ENCODE measurements at places on chromosomes 6 and 20. TPM values are rescaled to one million over a fixed set of nuclear protein-coding genes. Genes with fewer than 3 reads are reported as not detected.

- DNase-seq: no peak
Measured at GRCh38 chr6:37435816-37436215, 2.8 kb downstream of the CMTR1 start.

DNA sequence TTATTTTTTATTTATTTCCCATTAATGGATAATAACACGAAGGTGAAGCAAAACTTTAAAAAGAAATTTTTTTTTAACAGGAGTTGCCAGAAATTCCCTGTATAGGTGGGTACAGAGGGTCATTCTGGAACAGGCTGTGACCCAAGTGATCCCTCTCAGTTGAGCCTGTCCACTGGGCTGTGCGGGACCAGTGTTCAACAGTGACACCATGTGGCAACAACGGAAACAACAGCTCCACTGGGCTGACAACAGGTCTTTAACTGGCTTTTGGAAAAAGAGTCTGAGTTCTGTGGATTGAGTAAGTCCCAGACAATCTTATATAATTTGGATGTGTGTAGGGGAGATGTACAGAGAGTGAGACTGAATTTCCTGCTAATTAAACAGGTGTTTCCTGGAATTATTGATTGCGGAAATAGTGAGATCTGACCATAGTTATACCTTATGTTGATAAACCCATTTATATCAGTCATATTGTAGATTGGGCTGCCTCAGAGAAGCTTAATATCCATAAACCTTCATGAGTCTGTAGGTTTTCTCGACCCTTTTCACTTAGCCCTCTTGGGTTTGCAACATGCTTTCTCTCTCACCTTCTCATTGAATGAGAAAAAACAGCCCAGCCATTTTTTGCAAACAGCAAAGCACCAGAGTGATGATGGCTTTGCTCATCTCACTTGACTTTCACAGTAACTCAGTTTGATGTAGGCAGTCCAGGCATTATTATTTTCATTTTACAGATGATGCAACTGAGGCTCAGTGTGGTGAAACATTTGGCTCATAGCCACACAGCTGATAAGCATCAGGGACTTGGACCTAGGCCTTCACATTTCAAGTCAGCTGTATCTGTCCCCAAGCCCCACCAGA lies 17.5 kb downstream of the KIAA1755 start:
- DNase-seq: no peak

DNA sequence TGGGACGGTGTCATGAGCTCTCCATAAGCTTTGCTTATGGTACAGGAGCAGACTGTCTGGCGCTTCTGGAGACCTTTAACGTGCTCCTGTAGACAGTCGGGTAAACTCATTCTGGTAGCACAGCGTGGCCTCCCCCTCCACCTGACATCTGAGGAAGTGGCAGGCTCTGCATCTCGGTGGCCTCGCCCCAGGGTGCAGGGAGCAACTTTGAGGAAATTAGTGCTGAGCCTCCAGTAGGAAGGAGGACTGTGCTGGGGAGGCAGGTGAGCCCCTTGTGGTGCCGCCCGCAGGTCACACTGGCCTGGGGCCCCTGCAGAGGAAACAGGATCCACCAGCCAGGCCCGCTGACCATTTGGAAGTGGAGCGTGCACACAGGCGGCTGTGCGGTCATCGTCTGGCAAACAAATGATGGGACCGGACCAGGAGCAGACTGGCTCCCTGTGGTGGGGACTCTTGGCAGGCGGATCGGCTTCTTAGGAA lies 57.9 kb downstream of the SYNJ2 start:
- peak; percentile 91 for DNase-seq

DNA sequence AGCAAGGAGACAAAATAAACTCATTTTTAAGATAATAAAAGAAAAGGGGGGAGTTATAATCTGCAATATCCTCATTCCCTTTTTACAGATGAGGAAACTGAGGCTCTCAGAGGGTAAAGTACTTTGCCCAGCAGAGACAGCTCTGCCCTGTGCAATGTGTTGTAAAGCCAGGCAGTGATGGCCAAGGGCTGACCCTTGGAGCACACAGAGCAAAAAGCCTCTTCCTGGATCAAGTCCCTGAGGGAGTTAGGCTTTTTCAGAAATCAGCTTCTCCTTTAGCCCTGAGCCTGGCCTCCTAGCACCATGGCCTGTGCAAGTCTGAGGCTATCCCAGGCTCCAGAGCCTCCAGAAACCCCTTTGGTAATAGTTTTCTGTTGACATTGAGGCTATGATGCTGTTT lies 234.8 kb downstream of the PHACTR1 start:
- DNase-seq: no peak

GRCh38 chr6:1851681-1852456 lies 242.2 kb downstream of the FOXC1 start:
- no peak for DNase-seq

DNA sequence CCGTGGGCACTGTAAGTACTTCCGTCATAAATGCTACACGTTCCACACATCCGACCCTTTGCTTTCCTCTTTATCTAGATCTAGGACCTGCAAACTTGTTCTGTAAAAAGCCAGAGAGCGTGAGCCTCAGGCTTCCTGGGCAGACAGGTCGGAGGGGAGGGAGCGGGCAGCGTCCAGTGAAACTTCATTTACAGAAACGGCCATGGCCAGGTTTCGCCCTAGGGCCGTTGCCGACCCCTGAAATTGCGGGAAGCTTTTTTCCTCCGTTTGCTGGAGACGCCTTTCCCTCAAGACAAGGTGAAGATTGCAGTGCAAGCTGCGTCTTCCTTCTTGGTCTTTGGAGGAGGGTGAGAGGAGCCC lies 155.4 kb downstream of the DLL1 start:
- DNase-seq: no peak

DNA sequence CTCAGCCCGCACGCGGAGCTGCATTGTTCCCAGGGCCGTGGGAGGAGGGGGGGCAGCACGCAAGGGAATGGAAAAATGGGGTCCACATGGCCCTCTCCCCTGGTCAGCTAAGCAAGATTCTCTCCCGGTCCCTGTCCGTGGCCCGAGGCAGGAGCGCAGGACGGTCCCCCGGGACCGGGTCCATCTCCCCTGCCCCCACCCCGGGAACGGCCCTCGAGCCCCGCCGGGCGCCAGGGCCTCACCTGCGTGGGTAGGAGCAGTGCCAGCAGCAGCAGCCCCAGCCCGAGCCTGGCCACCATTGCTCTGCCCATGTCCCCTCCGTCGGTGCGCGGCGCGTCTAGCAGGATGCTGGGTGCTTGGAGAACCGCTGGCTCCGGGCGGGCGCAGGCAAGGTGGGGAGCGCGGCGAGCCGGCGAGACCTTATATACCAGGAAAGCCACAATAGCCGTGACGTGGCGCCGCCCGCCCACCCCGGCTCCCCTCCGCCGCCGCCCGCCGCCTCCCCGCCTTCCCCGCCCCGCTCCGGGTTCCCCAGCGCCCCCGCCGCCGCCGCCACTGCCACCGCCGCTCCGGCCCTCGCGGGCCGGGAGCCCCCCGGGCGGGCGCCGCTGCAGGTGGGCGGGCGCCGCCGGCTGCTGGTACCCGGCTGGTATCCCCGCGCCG lies at the start of gene CD24:
Gene CD24 (minus strand): TSS at position 394 of the 663 bp plus-strand sequence. CDS start 83 bp downstream, at position 311.
- no peak for DNase-seq

DNA sequence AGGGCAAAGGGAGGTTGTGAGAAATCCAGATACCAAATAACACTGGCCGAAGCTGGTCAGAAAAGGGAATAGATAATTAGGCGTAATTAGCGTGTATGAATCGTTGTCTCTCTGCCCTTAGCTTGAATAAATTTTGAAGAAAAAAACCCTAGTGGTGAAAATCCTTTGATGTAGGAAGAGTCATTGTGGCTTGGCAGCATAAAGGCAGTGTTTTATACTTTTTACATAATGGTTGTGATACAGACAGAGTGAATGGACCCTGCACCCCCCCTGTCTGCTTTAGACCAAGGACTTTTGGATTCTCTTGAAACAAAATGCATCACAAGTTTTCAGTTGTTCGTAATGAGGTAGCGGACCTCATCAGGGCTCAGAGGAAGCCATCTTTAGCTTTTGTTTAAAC lies 126.5 kb downstream of the AFG1L start:
- no peak for DNase-seq

DNA sequence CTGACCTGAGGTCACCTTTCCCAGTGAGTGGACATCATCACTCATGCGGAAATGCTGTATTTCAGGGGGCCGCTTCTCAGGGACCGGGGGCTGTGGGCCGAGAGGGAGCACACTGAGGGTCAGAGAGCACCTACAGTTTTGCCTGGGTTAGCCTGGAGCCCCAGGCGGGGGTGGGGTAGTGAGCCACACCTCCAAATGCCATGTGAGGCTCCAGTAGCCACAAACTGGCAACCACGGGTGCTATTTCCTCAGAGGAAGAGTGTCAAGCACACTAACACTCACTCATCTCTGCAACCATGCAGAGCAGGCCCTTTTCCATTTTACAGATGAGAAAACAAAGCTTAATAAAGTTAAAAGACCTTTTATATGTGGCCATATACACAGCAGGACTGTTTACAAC lies 4.7 kb downstream of the EHMT2 start:
- DNase-seq: no peak

DNA sequence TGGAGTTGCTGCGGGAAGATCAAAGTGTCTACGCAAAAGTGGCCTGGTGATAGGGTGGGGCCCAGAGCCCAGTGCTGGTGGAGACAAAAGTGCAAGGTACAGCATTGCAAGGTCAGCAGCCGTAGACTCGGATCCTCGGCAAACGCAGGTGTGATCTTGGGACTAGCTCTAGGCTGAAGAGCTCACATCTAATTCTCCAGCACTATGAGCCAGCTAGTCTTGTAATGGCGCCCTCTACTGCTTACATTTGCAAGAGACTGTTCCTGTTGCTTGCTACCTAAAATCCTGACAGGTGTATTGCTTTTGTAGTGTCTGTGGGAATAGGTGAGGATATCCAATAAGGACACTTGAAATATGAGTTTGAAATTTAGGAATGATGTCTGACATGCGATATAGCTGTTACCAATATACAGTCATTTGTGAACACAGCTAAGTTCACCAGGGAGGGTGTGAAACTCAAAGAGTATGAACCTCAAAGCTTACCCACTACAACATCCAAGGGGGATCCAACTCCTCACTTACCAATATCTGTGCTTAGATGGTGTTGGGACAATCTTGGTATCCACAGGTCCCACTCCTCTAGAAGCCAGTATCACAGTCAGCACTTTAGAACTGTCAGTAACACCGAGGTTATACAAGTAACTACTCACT lies 58.4 kb downstream of the PDE7B start:
- peak; percentile 25 for DNase-seq

- no peak for DNase-seq
Measured at GRCh38 chr6:1296079-1296478, 15.8 kb upstream of the FOXQ1 start.

The STK38 gene
- 26.9 TPM for total RNA-seq

The PMEPA1 gene
- total RNA-seq: 1.0 TPM

The C6orf141 gene
- total RNA-seq: 0.77 TPM

The BEND3 gene
- 0.83 TPM for total RNA-seq

The AGER gene
- total RNA-seq: 0.50 TPM
